Activated CD8-positive, alpha-beta memory T cell treated with anti-CD3 and anti-CD28 coated beads, Interleukin-2, amount 50 U/mL, for 4 hours (primary cell): ENCODE measurements at places on chromosomes 5 and 9.

DNA sequence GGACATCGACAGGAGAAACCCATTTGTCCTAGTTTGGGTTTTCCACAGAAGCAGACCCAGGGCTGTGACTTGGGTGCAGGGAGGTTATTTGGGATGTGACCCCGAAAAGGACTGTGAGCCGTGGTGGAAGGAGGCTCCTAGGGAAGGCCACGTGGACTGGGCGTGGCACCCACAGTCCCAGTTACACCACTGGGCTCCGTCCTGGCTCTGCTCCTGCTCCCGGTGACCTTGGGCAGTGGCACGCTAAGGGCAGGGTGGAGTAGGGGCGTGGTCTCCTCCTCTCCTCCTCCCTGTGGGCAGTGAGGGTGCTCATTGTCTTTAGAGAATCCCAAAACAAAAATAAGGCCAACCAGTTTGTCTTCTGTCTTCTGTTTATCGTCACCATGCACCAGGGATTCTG, 190.1 kb downstream of the GADD45G start:
- DNase-seq = no peak

- no peak for DNase-seq
These were observed 73.7 kb downstream of the TENT4A start for GRCh38 chr5:6786786-6787495.

DNA sequence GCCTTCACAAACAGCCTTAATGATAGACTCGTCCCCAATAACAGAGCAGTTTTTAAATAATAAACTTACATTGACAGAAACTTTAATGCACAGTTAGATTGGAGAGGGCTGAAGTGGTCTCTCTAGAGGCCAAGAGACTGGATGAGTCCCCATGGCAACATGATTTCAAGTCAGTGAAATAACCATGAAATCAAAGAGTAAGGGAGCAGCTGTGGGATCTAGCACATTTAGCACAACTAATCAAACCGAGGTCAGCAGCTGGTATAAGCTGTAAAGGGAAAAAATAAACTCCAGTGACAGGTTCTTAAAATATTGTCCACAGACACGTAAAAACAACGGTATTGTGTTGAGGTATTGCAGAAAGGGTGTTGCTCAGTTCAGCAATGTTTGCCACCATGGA, 916.6 kb downstream of the DNAH5 start:
- DNase-seq = no peak

GRCh38 chr9:84484172-84484571, 143.6 kb upstream of the SLC28A3 start:
- no peak for DNase-seq

DNA sequence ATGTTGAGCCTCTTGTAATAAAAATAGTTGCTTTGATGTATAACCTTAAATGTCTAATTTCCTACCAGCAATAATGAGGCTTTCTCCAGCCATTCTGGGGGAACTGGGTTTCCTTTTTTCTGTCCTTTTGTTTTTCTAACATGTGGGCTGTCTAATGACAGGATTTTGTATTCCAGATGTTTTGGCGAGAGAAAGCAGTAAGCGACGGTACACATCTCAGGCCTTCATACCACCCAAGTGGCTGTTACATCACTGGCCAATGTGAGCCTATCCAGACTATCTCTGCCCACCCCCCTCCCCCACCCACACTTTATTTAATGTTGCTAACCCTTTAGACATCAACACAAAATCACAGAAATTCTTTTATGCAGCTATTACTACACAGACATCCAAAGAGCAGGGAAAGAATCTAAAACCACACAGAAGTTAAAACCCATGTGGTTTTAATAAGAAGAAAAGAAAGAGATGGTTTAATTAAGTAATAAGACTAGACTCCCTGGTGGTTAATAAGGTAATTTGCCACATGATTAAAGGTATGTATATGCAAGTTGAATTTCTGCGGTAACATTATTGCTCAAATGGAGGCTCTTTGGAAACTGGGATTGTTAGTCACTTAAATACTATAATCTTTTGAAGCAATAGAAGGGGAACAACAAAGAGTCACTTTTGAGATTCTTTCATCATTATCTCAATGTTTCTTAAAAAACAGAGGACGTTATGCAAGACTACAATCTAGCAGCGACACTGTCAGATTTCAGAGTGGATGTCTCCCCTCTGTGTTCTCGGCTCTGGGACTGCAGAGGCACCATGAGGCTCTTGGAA, 365.1 kb downstream of the ENC1 start:
- DNase-seq = no peak

- peak; percentile 38 for DNase-seq
These were observed 42.2 kb upstream of the FSD1L start for GRCh38 chr9:105405514-105406131.

DNA sequence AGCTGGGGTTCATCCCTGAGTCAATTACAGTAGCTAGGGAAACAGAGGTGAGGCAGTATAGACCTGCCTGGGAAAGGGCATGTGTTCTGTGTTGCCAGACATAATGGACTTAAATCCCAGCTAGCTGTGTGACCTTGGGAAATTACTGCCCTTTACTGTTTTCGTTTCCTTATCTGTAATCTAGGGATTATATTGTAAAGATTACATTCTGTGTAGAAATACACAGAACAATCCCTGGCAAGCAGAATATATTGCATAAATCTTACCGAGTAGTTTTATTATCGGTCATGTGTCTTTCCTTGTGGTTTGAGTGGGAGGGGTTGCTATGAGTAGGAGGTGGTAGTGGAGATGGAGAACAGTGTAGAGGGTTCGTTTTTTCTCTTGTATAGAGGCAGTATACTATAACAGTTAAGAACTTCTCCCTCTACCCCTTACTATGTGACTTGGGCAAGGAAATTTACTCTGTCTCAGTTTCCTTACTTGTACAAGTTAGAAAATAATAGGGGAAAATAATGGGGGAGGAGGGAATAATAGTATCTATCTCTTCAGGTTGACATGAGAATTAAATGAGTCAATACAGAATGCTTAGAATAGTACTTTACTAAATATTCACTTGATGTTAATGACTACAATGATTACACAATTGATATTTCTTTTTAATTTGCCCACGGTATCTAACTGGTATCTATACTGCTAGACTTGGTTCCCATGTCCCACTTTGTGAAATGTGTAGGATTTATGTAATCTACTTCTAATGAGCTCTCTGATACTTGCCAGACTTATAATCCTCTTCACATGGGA, 7.1 kb upstream of the DMXL1 start:
- no peak for DNase-seq

GRCh38 chr5:128424646-128425045, 113.4 kb downstream of the FBN2 start:
- DNase-seq = no peak

DNA sequence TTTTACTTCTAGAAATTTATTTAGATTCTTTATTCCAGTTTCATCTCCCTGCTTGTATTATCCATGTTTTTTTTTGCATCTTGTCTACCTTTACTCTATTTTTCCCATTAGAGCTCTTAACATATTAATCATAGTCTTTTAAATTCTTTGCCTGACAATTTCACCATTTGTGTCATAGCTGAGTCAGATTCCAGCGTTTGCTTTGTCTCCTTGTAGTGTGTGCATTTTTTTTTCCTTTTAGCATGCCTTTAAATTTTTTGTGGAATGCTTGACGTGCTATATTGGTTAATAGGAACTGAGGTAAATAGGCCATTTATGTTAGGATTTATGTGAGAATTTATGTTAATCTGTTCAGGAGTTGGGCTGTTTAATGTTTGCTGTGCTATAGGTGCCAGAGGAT, 41.8 kb upstream of the NFIL3 start:
- no peak for DNase-seq

GRCh38 chr5:5421149-5421960, 1.1 kb upstream of the ICE1 start:
- DNase-seq = no peak
